ENCODE measurements at places on chromosomes 2 and 18. TPM values are rescaled to one million over a fixed set of nuclear protein-coding genes. Genes with fewer than 3 reads are reported as not detected.

SYT4 gene
- not detected for total RNA-seq

MARCO gene
- not detected for total RNA-seq

GULP1 gene
- 54.9 TPM for total RNA-seq

GCKR gene
- 1.1 TPM for total RNA-seq

NR4A2 gene
- total RNA-seq, result 0.25 TPM

IL36RN gene
- not detected for total RNA-seq

FBXO48 gene
- total RNA-seq, result 0.33 TPM

PTPRN gene
- 0.49 TPM for total RNA-seq

DUSP19 gene
- total RNA-seq, result 0.49 TPM

RGPD3 gene
- total RNA-seq, result 0.13 TPM

ANTXR1 gene
- total RNA-seq, result 40.9 TPM

ANO7 gene
- 1.8 TPM for total RNA-seq
